ENCODE measurements at places on chromosomes 13 and 19. TPM values are rescaled to one million over a fixed set of nuclear protein-coding genes. Genes with fewer than 3 reads are reported as not detected.

Gene KIR3DL2
- not detected for total RNA-seq

Gene POLRMT
- total RNA-seq, result 27.5 TPM

Gene IGSF23
- total RNA-seq, result not detected

Gene HCN2
- under 0.01 TPM for total RNA-seq
